ENCODE measurements at places on chromosomes 2 and 18.

- DNase-seq, result no peak
Measured at GRCh38 chr18:46334868-46335281, 230.7 kb downstream of the HAUS1 start.

GRCh38 chr2:131557558-131558321 is 30.1 kb downstream of the CCDC74A start:
- DNase-seq, result no peak

GRCh38 chr2:10232096-10232815 is 70.4 kb upstream of the HPCAL1 start:
- DNase-seq, result no peak

DNA sequence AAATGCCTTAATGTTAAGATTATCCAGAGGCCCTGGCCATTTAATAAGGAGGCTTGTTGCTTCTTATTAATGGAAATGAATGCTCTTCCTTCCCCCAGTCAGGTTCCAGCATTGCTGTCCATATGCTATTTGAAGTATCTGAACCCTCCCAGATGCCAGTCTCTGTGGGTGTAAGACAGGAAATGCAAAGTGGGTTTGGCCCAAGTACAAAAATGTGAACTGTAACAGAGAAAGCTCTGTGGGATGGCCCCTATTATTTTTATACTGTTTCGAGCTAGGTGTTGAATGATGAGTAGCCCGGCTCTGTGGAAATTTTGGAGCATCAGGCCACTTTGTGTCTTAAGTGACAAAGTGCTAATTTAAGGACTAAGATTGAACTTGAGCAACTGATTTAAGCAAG is 141.0 kb downstream of the UXS1 start:
- DNase-seq, result no peak

GRCh38 chr2:238441262-238442114 is 14.8 kb downstream of the ASB1 start:
- no peak for DNase-seq

DNA sequence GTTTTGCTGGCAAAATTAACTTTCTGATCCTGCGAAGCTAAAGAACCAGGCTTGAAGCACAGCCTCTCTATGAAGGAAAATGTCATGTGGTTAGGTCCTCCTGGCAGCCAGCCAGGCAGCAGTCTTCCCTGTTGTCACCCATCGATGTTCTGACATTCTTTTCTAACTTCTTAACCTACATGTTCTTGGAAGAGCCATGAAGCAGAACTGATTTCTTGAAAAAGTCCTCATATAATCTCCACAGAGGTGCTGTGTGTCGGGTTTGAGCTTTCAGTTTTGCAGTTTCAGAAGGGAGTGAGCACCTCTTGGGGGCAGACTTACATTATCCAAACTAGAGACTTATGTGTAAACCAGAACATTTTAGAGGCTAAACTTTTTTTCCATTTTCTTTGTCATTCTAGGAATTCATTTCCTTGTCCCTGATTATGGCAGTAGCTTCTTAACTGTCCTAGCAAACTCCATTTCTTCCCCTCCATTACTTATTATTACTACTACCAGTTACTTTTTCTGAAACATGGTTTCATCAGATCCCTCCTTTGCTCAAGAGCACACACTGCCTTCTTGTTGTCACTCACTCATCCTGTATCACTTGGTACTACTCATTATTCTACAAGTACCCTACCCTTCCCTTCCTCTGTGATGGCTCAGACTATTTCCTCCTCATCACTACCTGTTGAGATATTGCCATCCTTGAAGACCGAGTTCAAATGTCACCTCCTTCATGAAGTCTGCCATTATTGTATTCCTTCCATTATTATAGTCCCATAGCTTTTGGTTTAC is 31.1 kb downstream of the DOK1 start:
- DNase-seq, result no peak

DNA sequence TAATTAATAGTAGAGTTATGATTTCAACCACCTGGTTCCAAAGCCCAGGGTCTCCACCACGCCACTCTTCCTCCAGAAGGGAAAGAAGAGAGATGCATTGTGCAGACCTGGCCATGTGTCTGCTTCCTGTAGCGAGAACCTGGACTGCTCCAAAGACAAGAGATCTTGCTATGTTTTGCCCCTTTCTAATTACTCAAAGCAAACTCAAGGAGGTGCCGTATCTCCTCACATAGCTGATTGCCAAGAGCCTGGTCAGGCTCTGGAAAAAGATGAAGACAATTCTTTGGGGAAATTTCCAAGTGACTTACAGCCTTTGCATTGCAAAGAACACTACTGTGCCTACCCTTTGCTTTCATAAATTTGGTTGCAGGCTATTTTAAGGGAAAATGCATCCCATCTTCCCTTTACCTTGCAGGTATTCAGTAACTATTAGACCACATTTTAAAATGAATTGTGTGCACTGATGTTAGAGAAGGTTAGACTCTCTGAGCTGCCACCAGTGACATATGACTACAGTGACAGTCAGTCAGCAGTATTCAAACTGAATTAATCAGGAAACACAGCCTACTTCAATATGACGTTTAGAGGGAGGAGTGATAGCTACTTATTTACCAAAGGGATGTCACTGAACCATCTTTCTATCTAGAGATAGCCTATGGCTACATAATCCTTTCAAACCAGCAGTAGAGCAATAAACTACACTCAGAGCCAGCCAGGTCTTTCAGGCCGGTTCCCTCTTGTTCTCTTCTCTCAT is 842.1 kb upstream of the FANCL start:
- DNase-seq, result no peak

DNA sequence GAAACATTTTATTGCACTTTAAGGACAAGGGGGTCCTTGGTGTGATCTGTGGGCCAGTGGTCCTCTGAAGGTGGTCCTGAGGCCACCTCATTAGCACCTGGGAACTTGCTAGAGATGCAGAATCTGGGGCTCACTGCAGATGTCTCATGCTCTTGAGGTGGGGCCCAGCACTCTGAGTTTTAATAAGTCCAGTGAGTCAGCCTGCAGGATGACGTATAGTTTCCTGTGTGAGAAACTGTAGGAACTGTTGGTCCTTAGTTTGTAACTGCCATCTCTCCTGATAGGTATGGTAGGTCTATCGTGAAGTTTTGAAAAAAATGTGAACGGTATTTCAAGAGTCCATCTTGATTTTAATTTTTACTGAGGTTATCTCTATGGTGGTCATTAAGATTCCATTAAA is 2.8 kb downstream of the TRPM8 start:
- no peak for DNase-seq

DNA sequence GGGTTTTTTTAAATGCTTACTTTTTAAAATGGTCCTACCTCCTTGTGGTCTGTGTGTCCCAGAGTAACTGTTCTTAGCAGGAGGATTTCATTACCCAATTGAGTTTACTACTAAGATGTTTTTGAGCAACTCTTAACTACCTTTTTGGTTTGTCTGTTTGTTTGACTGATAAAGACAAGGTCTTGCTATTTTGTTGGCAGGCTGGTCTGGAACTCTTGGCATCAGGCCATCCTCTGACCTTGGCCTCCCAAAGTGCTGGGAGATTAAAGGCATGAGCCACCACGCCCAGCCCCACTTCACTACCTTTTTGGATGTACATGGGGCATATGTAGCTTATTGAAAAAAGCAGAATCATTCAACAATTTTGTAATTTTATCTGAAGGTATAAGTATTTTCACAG is 14.9 kb downstream of the MRPS9 start:
- no peak for DNase-seq

DNA sequence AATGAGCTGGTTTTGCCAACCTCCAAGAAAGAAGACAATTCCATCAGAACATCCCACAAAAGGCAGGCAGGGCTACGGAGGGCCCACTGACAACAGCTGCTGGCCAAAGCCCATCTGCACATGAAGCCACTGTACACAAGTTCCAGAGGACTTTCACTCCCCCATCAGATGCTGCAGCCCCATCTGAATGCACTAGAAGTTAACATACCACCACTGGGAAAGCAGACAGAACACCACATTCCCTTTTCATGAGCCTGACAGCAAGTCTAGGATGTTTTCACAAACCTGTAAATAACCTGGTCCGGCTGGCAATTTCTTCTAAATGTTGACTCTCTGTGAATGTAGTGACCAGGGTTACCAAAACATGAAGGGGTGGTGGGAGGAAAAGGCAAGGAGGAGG is 41.5 kb downstream of the CCBE1 start:
- DNase-seq, result no peak
